ENCODE measurements at places on chromosomes 5 and 9.
A peak's percentile ranks its signal among the peaks of the same experiment; 100 is the strongest.

- DNase-seq = no peak
Observed at GRCh38 chr5:69206528-69207190, 17.3 kb downstream of the CENPH start.

- DNase-seq = no peak
Observed at GRCh38 chr5:115241881-115242642, 20.6 kb downstream of the PGGT1B start.

DNA sequence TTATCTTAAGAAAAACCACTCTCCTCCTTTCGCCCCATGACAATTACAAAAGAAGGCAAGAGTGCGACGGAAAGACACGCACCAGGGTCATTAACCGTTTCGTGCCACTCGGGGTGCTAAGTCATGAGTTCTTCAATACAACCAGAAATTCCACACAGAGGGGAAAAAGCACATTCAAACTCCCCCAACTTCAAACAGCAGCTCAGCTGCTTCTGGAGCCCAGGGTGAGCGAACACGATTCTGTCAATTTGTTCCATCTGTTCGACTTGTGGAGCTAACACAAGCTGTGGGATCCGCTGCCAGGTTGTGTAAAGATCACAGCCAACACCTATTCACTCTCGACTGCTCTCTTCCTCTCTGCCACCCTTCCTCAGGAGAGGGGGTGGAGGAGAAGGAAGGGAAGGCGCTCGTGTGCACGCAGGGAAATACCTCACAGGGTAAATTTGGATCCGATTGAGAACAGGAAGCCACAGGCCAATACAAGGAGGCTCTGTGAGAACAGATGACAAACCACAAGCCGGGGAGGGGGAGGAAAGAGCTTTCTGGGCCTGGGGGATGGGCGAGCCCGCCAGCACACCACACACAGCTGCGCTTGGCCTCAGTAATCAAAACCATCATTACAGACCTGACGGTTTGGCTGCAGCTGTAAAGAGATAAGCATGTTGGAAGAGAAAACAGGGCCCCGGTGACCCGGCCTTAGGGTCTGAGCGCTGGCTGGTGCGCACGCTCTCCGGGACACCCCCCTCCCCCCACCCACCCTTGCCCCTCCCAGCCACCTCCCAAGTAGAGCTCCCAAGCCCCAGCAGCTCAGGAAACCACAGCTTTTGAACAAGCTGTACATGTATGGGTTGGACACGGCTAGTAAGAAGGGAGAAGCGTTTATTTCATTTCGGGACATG is 54.3 kb downstream of the PTCH1 start:
- peak; percentile 85 for DNase-seq

DNA sequence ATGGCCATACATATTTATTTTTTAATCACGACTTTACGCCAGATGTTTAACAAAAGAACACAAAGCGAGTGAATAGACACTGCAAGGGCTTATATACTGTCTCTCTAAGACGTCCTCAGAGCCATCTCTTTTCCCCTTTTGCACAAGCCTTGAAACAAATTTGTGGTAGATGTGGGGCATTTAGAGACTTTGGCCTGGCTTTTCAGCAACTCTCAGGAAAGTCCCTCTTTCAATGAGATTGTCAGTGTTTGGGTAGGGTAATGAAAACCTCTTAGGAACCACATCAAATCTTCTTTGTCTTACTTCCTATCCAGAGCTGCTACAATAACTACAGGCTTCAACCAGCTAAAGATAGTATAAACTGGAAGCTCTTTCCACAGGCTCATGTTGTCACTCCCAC is 380.0 kb downstream of the ANXA1 start:
- no peak for DNase-seq

- DNase-seq = no peak
Observed at GRCh38 chr5:137119321-137119720, 379.8 kb downstream of the SPOCK1 start.

- no peak for DNase-seq
Observed at GRCh38 chr5:112208699-112209615, 210.1 kb downstream of the EPB41L4A start.

GRCh38 chr5:127567026-127567768 is 49.8 kb downstream of the PRRC1 start:
- no peak for DNase-seq

- no peak for DNase-seq
Observed at GRCh38 chr5:132431632-132432031, 58.9 kb downstream of the IRF1 start.

- no peak for DNase-seq
Observed at GRCh38 chr5:90658620-90659019, 100.0 kb downstream of the ADGRV1 start.

GRCh38 chr9:68780380-68780712 is 75.3 kb downstream of the PIP5K1B start:
- no peak for DNase-seq

DNA sequence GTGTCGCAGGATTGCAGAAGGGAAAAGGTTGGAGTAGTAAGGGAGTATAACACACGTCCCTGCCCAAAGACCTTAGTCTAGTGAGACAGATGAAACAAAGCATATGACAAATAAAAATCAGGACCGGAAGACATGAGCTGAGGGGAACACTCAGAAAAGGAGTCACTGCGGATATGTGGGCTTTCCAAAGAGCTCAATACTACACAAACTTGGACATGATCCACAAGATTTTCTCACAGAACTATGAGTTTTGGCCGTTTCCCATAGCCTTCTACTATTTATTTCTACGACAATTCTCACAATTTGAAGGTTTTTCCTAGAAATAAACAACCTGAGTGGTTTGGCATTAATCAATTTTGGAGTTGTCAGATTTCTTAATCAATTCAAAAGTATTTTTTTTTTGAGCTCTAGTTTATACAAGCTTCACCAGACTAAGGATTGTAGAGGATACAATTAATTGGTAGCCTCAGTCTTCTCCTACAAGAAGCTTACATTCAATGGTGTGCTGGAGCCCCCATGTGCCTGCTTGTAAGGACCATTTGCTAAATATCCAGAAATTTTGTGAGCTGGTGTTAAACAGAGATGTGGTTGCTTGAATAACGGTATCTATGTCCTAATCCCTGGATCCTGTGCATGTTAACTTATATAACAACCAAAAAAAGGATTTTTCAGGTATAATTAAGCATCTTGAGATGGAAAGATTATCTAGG is 91.4 kb downstream of the ADAMTS12 start:
- no peak for DNase-seq

GRCh38 chr5:73796164-73797131 is 170.5 kb downstream of the ARHGEF28 start:
- no peak for DNase-seq

- no peak for DNase-seq
Observed at GRCh38 chr9:526904-527591, 312.4 kb downstream of the DOCK8 start.

DNA sequence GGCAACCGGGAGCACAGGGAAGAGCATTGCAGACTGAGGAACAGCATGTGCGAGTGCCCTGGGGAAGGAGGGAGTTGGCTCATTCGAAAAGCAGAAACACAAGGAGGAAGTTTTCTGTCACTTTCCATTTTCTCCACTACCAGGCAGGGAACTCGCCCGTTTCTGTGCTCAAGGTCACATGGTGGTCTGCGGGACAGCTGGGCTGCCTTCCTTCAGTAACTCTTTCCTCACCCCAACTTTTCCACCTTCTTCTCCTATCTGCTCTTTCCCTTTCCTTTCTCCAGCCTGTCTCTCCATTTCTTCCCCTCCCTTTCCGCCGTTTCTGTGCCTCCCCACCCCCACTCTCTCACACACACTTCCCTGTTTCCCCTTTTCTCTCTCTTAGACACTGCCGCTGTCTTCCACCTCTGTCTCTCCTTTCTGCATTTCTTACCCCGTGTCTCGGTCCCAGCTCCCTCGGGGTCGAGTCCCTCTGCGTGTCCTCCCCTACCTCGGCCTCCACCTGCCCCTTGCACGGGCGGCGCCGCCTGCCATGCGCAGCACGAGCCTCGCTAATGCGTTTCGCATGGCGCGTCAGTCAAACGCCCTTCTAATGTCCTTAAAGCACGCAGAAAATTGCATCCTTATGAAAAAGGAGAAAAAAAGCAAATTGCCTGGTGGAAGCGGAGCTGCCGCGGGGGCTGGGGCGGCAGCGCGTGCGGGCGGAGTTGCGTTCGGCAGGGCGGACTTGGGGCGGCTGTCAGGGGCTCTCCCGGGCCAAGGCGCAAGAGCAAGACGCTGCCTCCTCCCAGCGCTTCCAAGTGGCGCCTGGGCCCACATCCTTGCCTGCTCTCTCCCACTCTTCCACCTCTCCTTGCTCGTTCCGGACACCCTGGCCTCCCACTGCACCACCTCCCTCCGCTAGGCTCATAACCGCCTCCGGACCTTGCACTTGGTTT is 9.5 kb downstream of the BARX1 start:
- DNase-seq = no peak

- no peak for DNase-seq
Observed at GRCh38 chr5:145678255-145678654, 156.9 kb downstream of the PRELID2 start.

DNA sequence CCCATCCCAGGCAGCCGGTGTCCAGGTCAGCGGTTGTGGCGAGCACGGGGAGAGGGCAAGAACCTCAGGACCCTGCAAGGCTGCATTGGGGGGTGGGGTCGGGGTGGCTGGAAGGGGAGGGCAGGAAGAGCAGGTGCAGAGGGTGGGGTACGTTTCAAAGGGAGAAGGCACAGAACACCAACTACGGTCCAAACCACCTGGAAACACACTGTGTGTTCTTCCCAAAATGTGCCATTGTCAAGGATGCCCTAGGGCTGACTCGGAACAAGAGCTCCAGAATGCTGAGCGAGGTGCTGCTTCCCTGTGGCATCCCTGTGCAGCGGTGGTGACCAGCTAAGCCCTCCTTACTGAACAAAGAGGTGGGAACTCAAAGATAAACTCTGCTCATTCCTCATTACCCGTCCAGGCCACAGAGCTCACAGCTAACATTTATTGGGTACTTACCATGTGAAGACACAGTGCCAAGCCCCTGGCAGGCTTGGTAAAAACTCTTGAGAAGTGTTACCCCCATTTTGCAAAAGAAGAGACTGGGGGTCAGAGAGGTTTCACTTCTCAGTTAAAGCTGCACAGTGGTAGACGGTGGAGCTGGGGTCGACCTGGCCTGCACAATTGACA is 153.8 kb downstream of the COL23A1 start:
- DNase-seq = no peak

- no peak for DNase-seq
Observed at GRCh38 chr9:86541014-86541570, 186.9 kb upstream of the TUT7 start.

DNA sequence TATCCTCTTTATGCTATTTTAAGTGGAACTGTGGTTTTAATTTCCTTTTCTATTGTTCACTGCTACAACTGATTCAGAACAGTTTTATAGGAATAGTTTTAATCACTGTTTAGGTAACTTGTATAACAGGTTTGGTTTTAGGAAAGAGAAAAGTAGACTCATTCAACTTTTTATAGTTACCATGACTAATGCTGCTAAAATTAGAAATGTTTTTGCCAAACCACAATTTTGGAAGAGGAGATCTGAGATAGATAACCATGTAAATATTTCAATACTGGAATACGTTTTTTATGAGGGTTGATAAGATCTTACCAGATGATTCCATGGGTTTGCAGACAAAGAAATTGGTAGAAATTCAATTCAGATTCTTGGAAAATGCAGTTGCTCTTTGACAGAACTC is 404.6 kb upstream of the ARRDC3 start:
- no peak for DNase-seq

DNA sequence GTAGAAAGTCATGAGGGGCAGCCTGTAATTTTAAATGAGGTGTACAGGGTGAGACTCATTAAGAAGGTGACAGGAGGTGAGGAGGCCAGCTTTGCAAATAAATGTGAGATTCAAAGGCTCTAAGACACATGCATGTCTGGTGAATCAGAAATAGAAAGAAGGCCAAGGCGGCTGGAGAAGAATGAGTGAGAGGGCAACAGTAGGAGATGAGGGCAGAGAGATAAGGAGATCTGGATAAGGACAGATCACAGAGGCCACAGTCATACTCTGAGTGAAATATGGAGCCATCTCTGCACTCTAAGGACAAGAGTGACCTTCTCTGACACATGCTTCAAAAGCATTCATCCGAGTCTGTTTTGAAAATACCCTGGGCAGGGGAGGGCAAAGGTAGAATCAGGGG is 90.7 kb downstream of the RAD23B start:
- DNase-seq = no peak

- no peak for DNase-seq
Observed at GRCh38 chr9:4714266-4715016, 26.6 kb downstream of the AK3 start.

DNA sequence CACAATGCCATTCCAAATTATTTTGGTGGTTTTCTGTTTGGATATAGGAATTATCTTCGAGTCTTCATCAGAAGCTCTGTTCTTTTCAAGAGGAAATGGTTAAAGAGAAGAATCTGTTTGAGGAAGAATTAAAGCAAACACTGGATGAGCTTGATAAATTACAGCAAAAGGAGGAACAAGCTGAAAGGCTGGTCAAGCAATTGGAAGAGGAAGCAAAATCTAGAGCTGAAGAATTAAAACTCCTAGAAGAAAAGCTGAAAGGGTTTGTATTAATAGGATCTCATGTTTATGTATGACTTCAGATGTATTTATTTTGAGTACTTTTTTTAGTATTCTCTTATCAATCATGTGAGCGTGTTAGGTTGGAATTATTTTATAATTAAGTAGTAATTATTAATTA is 15.0 kb downstream of the HMMR start:
- DNase-seq = no peak

DNA sequence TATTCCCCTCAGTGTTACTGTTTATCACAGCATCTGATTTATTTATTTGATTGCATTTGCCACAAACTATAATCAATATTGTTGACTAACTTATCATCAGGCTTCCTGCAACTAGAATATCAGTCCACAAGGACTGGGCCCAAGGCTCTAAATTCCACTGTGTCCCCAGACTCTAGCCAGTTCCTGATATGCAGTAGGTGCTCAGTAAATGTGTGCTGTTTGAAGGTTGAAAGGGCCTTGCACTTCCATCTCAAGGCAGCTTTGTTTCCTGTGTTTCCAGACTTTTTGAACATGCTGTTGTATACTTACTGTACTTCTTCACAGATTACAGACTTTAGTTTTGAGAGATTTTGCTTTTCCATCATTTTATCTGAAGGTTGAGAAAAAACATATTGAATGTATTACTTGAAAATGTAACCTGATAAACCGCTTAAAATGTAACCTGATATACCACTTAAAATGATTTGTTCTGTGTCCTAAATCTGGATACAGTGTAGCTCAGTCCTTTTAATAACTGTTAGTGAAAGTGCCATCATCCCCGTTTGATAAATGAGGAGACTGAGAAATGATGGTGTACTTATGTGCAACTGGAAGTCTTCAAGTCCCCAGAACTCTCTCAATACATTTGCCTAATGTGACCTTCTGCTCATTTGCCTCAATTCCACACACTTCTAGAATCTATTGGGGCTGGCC is 18.7 kb downstream of the KIAA1191 start:
- no peak for DNase-seq

DNA sequence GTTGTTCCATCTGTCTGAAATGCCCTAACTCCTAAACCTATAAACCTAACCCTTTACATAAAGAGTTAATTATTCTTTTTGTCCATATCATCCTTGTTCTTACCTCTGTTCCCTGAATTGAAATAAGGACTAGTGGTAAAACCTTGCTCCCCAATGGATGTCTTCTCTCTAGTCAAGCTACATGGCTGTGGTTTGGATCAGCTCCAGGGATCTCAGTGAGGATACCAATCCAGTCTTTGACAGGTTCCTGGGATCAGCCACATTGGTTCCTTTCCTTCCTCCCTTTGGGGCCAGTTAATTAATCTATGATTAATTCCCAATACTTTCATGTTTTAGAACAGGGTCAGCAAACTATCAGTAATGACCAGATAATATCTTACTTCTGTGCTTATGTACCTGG is 151.6 kb downstream of the SIL1 start:
- no peak for DNase-seq

- no peak for DNase-seq
Observed at GRCh38 chr9:221989-222776, 7.5 kb downstream of the DOCK8 start.

Data from CD4-positive, alpha-beta T cell treated with Interleukin-6 at 100 ng/mL for 8 hours (primary cell).